ENCODE measurements at places on chromosomes 1 and 21. TPM values are rescaled to one million over a fixed set of nuclear protein-coding genes. Genes with fewer than 3 reads are reported as not detected.

Gene TCHHL1
- not detected for total RNA-seq

Gene C2CD2
- 6.3 TPM for total RNA-seq

Gene RNPC3
- 18.0 TPM for total RNA-seq

DNA sequence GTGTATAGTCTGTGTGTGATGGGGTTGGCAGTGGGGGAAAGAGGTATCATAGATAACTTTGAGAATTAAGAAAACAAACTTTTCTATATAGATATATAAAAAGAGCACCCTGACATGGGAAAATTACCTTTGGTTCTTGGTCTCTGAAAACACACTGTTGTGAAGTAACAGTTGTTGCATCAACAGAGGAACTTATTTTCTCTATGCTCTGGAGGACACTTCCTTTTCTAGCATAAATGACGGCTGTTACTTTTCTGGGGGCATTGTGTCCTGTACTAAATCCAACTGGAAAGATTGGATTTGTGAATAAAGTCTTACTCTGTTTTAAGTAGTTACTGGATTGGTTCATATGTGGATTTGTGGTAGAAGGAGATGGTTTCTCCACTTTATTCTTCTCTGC lies 12.6 kb downstream of the LRIF1 start:
- H3K4me1 ChIP-seq = peaks cover 3% of the 10 kb centered on the region
- H3K27ac ChIP-seq = no peak overlapping the region
- no peaks in the 10 kb centered on the region for H3K27me3 ChIP-seq
- peaks cover 66% of the 10 kb centered on the region for H3K36me3 ChIP-seq

Gene ADIPOR1
- 82.1 TPM for total RNA-seq

DNA sequence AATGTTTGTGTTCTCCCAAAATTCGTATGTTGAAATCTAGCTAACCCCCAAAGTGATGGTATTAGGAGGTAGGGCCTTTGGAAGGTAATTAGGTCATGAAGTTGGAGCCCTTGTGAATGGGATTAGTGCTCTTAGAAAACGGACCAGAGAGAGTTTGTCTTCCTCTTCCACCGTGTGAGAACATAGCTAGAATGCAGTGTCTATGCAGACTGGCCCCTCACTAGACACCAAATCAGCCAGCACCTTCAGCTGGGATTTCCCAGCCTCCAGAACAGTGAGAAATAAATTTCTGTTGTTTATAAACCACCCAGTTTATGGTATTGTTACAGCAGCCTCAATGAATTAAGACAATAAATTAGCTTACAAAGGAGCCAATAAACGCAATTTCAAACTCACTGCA lies 58.0 kb downstream of the KIAA0319L start:
- H3K4me1 ChIP-seq = peaks cover 12% of the 10 kb centered on the region
- H3K36me3 ChIP-seq = peaks cover 9% of the 10 kb centered on the region

GRCh38 chr1:23803674-23804073 lies 3.1 kb upstream of the GALE start:
- no peak overlapping the region for H3K4me3 ChIP-seq
- H3K4me1 ChIP-seq = peaks cover 15% of the 10 kb centered on the region
- no peak for DNase-seq
- H3K27ac ChIP-seq = no peak overlapping the region
- H3K36me3 ChIP-seq = peaks cover 1% of the 10 kb centered on the region
- H3K27me3 ChIP-seq = no peaks in the 10 kb centered on the region

DNA sequence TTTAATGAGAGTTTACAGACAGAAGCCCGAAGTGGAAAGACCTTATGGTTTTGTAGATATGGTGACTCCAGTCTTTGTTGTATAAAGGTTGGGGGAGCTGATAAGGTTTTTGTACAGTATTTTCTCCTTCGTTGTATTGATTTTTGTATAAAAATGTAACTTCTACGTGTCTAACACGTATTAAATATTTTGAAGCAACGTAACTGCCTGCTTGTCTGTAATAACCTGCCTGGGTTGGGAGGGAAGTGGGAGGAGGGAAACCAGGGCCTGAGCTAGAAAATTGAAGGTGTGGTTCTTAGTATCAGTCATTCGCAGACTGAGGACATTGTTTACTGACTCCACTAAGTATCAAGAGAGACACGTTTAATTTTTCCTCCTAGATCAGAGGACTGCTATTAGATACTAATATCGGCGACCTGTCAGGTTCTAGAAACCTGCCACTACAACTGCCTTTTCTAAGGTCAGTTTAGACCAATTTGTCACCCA lies 2.2 kb downstream of the IER5 start:
- peaks cover 57% of the 10 kb centered on the region for H3K36me3 ChIP-seq
- peak; percentile 44 for DNase-seq
- H3K4me3 ChIP-seq = peak overlapping the region; percentile 100
- H3K4me1 ChIP-seq = peaks cover 42% of the 10 kb centered on the region

GRCh38 chr1:180643693-180644092 lies 11.9 kb downstream of the XPR1 start:
- H3K27ac ChIP-seq = no peak overlapping the region
- peaks cover 29% of the 10 kb centered on the region for H3K4me1 ChIP-seq
- DNase-seq = no peak
- peaks cover 16% of the 10 kb centered on the region for H3K36me3 ChIP-seq
- no peak overlapping the region for H3K4me3 ChIP-seq

- H3K4me1 ChIP-seq = peaks cover 3% of the 10 kb centered on the region
- DNase-seq = peak; percentile 31
- peaks cover 3% of the 10 kb centered on the region for H3K27me3 ChIP-seq
- H3K36me3 ChIP-seq = no peaks in the 10 kb centered on the region
- no peak overlapping the region for H3K27ac ChIP-seq
Observed at GRCh38 chr1:119453021-119453420, 38.1 kb downstream of the HSD3B2 start.

GRCh38 chr1:110208916-110209645 lies 1.0 kb upstream of the KCNC4 start:
- peak overlapping the region; percentile 86 for H3K4me3 ChIP-seq
- H3K27ac ChIP-seq = peak overlapping the region; percentile 89
- H3K36me3 ChIP-seq = no peaks in the 10 kb centered on the region
- H3K27me3 ChIP-seq = no peaks in the 10 kb centered on the region
- H3K4me1 ChIP-seq = peaks cover 42% of the 10 kb centered on the region

DNA sequence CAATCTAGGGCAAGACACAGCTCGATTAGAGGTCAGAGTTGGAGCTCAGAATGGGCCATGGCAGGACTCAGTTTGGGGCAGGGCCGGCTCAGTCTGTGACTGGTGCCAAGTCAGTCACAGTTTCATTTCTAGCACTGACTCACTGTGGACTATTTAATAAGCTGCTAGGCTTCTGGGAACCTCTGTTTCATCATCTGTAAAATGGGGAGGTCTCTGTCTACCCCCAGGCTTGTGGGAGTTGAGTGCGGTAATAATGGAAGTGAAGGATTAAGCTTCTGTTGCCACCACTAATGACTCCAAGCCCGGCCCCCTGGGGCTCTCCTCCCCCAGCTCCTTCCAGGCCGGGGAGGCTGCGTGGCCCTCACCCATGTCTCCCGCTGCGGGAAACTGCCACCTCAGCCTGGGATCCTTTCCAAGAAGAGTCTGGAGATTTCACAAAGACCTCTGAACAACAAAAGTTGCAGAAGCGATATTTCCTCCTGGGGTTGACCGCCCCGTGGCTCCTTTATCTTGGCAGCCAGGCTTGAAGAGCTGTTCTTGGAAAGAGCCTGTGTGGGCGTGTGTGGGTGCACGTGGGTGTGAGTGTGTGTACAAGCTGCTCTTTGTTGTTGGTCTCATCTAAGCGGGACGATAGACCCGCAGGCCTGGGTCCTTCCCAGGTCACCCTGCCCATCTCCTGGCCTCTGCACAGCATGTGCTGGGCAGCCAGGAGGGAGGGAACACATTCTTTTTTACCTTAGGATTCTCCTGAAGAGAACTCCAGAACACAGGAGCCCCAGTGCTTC lies 29.1 kb downstream of the KNCN start:
- peaks cover 30% of the 10 kb centered on the region for H3K27me3 ChIP-seq
- no peaks in the 10 kb centered on the region for H3K36me3 ChIP-seq
- peak; percentile 46 for DNase-seq
- H3K27ac ChIP-seq = peak overlapping the region; percentile 22

Gene RUNX3
- 144 TPM for total RNA-seq

Gene MFSD2A
- 22.3 TPM for total RNA-seq

DNA sequence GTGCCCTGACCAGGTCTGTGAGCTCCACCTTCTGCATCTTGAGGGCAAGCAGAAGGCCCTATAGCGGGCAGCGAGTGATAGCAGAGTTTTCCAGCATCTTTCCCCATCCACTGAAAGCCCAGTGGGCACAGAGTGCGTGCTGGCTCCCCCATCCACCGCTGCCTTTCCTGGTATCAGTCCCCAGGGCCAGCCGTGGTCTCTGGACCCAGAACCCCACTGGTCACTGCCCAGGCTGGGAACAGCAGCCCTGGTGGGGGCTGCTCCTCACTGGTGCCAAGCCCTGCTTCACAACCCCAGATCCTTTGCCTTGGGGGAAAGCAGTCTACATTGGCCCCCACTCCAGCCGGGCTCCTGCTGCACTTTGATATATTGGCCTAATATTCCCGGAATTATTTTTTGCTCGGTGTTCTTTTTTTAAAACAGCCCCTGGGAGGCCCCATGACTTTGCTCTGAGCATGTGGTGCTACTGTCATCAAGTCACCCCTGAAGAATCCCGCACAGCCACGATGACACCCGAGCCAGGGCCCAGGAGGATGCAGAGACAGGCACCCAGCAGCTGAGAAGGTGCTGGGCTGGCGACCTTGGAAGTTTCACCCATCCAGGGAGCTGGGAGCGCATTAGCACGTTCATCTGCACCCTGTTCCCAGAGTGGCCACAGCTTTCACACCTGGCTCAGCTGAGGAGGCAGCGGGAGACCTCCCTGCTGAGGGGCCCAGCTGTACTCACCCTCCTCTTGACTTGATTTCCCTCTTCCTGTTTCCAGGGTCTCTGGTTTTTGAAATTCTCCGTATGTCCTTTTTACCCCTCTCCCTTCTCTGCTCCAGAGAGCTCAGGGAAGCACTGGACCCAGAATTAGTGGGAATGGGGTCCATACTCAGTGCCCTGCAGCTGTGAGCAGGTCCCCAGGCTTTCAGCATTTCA lies 56.9 kb downstream of the KLHDC7A start:
- no peaks in the 10 kb centered on the region for H3K36me3 ChIP-seq
- no peak overlapping the region for H3K27ac ChIP-seq
- peaks cover 25% of the 10 kb centered on the region for H3K27me3 ChIP-seq
- no peaks in the 10 kb centered on the region for H3K4me1 ChIP-seq
- DNase-seq = no peak

Measured in activated naive CD8-positive, alpha-beta T cell treated with anti-CD3 and anti-CD28 coated beads for 36 hours (primary cell).